Activated CD4-positive, alpha-beta T cell treated with anti-CD3 and anti-CD28 coated beads, Interleukin-10, Interleukin-2, amounts not matched to agents 100 ng/mL and 50 ng/mL, durations not matched to agents 16 hours and 8 hours (primary cell): ENCODE measurements at places on chromosomes 2 and 18.
A peak's percentile ranks its signal among the peaks of the same experiment; 100 is the strongest.

DNA sequence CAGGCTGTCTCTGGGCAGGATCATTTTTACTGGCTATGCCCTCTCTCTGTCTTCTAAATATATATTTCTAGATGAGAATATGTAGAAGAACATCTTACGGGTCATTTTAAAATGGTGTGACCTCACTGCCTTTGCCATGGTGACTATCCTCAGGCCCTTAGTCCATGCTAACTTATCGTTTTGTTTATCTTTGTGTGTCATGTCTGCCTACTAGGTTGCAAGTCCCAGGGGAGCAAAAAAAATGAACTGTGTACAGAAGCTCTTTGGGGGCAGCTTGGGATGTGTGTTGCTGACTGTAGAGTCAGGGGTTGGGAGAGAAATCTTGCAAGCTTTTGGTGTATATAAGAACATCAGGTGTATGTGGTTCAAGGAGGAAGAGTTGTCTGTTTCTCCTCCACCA is 11.0 kb downstream of the CPSF3 start:
- no peak for DNase-seq

DNA sequence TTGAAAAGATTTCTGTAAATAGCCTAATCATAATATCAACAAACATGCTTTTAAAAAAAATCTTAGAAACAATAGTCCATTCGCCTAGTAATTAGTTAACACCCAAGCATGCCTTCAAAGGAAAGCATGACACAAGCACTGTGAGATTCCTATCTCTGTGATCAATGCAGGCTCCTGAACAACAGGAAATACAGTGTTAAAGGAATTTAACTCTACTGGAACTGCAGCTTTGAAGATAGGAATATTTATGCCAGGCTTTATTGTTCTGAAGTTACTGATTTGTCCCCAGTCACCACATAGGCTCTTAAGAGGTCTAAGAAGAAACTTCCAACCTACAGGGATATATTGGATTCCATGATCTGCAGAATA is 15.4 kb upstream of the FAM124B start:
- no peak for DNase-seq

DNA sequence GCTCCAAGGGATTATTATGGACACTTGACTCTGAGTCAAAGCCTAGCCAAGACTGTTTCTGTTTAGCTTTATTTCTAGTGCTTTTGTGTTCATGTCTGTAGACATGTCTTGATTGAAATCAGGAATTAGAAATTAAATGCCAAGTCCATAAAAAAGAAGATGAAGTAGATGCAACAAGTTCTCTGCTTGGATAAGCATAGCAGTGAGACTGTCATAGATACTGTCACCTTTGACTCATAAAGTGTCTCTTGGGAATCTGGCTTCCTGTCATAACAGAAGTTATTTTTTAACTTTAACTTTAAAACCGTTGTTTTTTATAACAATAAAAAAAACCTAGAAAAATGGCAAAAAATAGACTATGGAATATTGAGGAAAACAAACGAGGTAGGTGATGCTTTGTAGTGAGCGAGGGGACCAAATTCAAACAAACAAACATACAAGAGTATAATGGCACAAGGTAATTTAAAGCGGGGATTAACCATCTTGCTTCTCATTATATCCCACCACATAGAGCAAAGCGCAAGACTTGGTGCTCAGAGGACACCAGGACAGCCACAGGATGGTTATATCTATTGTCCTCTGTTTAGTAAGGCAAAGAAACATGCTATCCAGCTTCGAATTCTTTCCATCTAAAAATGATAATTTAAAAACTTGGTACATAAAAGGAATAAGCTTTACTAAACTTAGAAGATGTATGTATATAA is 64.6 kb downstream of the CD226 start:
- DNase-seq, result peak; percentile 29

- DNase-seq, result no peak
Measured at GRCh38 chr2:98089941-98090340, 3.0 kb downstream of the VWA3B start.

DNA sequence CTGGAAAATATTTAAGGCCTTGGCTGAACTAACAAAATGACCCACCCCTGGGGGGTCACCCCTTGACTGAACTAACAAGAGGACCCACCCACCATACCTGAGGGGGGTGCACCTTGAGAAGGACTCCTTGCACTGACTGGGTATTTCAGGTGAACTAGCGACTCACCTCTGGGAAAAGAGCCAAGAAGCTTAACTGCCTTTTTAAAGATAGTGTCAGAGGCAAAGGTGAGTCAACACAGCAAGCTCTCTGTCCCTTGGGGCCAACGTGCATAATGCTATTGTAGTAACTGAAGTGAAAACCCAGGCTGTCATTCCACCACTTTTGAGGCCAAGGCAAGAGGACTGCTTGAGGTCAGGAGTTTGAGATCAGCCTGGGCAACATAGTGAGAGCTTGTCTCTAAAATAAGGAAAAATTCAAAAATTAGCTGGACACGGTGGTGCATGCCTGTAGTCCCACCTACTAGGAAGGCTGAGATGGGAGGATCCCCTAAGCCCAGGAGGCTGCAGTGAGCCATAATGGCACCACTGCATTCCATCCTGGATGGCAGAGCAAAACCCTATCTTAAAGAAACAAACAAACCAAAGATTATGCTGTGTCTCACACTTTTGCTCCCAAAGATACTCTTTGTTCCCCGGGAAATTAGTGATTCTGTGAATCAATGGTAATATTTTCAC is 36.4 kb upstream of the ZCCHC2 start:
- DNase-seq, result no peak

DNA sequence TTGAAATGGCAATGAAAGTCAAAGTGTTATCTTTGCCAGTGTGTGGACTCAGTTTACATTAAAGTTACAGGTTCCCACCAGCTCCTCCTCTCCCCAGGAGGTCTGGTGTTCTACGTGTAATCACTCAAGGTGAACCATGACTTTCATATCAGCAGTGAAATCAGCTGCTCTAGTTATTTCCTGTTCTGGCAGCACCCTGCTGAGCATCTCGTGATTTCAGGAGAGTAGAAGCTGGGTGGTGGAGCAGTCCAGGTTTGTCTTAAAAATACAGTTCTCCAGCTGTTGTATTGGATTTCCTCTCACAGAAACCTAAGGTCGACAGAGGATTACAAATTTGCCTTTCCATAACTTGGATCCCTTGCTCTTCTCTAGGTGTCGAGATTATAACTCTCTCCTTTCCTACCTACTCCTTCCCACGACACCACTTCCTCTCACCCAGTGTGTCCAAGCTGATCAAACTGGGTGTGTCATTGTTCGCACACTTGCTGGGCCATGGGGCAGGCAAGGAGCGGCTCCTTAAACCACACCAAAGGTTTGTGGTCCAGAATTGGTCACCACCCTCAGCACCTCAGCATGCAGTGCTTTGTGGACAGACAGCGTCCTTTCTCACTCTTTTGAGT is 13.0 kb upstream of the ARHGAP25 start:
- peak; percentile 83 for DNase-seq

DNA sequence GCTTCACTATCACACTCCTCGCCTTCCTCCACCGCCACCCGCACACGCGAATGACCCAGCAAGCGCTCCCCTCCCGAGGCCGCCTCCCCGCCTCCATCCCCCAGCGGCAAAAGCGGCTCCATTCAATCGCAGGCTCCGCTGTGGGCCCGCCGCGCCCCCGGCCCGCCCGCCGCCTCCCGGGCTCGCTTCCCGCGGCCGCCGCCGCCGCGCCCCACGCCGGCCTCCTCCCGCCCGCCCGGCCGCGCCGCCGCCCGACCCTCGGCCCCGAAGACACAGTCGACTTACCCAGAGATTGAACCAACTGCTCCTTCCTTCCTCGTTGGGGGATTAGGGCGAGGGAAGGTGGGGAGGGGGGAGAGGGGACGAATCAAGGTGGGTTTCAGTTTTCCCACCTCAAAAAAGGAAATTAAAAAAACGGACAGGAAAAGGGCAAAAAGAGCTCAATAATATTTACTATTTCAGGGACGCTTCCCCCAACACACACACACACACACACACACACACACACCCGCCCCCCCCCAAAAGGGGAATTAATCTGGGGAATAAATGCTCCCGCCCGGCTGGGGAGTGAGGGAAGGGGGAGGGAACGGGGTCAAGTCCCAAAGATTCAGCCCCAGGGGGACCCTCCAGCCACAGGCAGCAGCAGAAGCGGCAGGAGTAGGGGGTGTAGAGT is 743 bp downstream of the XPO1 start:
- DNase-seq, result peak; percentile 34

DNA sequence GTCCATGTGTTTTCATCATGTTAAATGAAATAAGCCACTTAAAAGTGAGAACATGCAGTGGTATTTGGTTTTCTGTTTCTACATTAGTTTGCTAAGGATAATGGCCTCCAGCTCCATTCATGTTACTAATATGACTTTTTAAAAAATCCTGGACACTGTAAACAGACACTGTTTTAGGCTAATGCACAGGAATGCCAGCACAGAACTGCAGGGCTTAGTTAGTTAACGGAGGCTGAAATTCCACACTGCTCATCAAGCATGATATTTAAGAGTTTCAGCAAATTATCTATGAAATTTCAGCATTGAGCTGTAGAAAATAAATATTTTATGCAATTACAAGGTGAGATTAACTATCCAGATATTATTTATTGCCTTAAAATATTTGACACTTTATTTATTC is 42.5 kb upstream of the PAX3 start:
- no peak for DNase-seq

- DNase-seq, result no peak
Measured at GRCh38 chr2:20611077-20611843, 39.6 kb downstream of the HS1BP3 start.

- no peak for DNase-seq
Measured at GRCh38 chr2:118244686-118245085, 156.4 kb downstream of the INSIG2 start.

DNA sequence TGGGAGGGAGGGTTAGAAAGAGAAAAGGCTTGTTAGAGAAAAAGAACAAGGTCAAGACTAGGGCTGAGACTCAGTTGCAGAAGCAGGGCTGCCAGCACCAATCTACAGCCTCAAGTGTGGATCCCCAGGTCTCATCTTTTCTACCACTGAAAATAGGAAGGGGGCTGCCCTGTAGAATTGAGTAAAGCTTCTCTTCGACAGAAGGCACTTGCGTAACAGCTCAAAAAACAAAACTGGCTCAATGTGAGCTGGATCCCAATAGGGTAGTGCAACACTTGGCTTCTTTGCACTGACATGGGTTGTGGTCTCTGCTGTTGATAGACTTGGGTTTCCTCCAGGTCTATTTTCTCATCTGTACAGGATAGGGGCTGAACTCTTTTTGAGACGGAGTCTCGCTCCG is 1.8 kb upstream of the MPV17 start:
- no peak for DNase-seq

DNA sequence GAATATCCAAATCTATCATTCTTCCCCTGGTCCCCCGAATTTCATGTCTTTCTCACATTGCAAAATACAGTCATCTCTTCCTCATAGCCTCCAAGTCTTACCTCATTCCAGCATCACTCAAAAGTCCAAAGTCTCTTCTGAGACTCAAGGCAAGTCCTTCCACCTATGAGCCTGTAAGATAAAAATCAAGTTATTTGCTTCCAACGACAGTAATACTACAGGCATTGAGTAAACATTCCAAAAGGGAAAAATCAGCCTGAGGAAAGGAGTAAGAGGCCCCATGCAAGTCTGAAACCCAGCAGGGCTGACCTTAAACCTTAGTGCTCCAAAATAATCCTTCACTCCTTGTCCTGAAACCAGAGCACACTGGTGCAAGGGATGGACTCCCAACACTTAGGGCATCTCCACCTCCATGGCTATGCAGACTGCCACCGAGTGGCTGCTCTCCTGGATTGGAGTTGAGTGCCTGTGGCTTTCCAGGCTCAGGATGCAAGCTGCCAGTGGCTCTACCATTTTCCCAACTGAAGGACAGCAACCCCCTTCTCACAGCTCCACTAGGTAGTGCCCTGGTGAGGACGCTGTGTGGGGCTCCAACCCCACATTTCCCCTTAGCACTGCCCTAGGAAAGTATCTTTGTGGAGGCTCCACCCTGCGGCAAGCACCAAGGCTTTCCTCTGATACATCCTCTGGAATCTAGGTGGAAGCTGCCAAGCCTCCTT is 16.3 kb downstream of the DTNA start:
- no peak for DNase-seq

DNA sequence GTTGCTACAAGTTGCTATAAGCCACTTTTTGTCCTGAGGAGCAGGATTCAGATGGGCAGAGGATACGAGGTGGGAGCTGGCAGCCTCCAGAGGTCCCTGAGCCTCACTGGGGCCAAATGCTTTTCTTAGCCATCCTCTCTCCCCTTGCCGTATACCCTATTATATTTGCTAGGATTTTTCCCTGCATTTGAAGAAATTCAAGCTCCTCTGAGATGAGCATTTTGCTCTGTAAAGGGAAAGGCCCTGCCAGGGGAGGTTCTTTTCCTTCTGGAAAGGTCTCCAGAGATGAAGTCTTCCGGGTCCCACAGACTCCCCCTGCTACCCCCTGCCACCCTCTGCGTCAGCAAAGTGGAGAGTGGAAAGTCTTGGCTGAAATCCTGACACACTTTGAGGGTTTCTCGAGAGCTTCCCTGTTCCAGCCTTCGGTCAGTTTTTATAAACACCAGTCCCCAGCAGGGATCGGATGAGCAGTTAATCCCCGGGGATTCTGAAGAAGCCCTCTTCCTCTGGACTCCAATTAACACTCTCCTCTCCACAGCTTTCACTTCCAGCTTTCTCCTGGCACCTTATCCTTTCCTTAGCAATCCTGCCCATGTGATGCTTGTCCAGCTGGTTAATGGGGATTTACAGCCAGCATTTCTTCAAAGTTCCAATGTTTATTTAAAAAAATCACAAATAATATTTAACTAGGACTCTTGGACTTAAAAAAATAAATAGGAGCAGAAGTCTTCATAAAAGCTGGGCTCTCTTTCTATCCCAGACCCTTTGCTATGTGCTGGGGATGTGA is 13.1 kb downstream of the CYRIA start:
- no peak for DNase-seq

- no peak for DNase-seq
Measured at GRCh38 chr18:60027397-60027796, 127.6 kb downstream of the PMAIP1 start.

- no peak for DNase-seq
Measured at GRCh38 chr18:71301596-71301995, 1012.8 kb downstream of the SOCS6 start.

GRCh38 chr2:109261906-109262631 is 133.1 kb downstream of the SH3RF3 start:
- DNase-seq, result no peak

DNA sequence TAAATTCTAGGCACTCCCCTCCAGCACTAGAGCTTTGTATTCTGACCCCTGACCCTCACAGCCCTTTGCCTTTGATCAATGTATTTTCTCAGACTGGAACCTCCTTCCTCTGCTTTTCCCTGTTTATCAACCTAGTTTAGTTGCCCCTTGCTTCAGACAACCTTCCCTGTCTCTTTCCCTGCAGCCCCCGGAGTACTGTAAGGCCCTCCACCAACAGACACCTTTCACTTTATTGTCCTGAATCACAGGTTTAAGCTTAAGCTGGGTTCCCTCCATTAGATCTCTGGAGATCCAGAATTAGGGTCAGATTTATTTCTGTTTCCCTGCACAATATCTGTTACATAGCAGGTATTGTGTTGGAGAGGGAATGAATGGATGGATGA is 140.2 kb downstream of the DDX1 start:
- DNase-seq, result no peak
